ENCODE measurements at places on chromosomes 6 and 20. TPM values are rescaled to one million over a fixed set of nuclear protein-coding genes. Genes with fewer than 3 reads are reported as not detected.

The KIF6 gene
- under 0.01 TPM for total RNA-seq

The PYGB gene
- 81.4 TPM for total RNA-seq

The IL17F gene
- not detected for total RNA-seq

The TTBK1 gene
- total RNA-seq: under 0.01 TPM

The GSTA4 gene
- total RNA-seq: 35.8 TPM

The ADGRF1 gene
- total RNA-seq: not detected

DNA sequence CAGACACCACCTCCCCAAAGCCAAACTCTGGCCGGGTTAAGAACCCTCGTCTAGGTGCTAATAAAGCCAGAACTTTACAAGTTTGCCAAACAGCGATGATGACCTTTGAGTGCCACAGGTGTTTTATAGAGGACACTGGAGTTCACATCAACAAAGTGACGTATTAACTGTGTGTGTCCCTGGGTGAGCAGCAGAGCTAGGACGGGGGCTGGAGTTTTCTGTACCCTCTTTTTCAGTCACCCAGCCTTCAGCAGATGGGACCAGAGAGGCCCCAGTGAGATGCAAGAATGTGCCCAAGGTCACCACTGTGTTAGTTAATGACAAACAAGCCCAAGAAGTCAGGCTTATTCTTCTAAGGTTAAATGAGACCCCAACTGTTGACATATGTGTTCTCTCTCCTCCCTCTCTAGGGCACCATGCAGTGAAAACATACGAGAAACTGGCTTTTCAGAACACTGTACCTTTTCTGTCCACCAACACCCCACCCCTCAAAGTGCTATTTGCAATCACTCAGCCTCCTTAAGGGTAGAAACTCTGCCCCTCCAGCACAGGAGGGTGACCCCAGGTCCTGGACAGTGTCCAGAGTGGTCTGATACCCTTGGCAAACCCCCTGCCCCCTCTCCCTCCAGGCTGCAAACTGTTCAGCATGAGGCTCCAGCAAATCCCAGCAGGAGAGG lies 5.2 kb downstream of the SDC4 start:
- DNase-seq: no peak

GRCh38 chr20:51470907-51471411 lies 71.6 kb downstream of the NFATC2 start:
- DNase-seq: no peak

GRCh38 chr20:5504061-5504739 lies 187.4 kb upstream of the PROKR2 start:
- no peak for DNase-seq

- DNase-seq: no peak
Observed at GRCh38 chr20:63695424-63696305, 787 bp upstream of the TNFRSF6B start.

DNA sequence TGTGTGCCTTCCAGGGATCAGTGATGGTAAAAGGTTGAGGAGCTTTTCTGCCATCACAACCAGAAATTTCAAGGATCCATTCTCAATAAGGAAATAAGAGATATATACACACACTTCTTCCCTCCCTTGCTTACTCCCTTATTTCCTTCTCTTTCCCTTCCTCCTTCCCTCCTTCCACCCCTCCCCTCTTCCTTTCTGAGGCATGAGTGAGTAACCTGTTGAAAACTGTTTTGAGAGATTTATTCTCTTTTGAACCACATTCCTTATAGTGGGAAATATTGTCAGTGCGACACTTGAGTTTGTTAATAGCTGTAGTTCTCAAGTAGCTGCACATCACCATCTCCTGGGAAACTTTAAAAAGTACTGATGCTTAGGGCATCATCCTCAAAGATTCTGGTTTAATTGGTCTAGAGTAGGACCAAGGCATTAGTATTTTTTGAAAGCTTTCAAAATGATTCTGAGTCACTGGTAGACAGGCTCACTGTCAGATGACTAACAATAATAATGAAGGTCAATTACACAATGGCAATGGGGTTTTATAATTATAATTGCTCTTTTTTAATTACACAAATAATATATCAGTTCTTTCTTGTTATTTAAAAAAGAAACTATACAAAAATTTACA lies 109.9 kb downstream of the POPDC3 start:
- no peak for DNase-seq

GRCh38 chr20:48230216-48230615 lies 444.9 kb upstream of the SULF2 start:
- DNase-seq: no peak

GRCh38 chr6:85004361-85004995 lies 240.1 kb upstream of the TBX18 start:
- DNase-seq: no peak

DNA sequence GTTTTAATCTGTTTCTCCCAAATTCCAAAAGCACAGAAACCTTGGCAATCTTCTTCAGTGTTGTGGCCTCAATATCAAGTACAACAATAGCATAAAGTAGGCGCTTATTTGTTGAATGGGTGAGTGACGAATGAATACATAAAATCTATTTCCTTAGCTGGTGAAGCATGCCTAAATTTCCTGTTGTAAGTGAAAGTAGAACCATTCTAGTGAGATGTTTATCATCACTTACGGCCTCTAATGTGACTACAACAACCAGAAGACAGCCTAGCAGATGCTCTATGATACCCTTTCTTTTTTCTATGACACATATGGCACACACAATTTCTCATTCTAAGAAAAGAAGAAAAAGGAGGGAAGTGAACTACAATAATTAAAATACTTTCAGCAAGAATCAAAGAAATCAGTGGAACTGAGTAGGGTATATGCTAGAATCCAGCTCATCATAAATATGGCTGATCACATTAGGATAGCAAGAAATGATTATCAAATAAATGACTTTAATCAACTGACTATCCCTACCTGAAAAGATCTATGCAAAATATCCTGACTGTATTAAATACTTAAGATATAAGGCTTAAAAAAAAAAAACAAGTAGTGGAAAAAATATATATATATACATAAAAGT lies 67.4 kb downstream of the BTBD9 start:
- no peak for DNase-seq

DNA sequence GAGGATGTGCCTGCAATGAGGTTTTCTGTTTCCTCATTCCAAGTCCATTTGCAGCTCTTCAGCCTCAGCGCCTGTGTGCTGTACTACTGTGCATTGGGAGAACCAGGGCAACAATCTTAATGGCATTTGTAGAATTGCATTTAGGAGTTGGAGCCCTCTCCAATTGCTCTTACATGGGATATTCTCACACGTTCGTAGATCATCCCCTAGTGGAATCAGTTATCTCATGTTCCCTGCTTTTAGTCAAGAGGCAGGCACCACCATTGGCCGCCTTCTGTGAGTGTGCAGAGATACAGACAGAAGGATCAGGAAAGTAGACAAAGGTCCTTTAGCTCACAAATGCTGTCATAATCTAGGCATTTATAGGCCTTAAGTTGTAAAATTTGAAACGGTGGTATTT lies 84.2 kb upstream of the RGS17 start:
- no peak for DNase-seq

DNA sequence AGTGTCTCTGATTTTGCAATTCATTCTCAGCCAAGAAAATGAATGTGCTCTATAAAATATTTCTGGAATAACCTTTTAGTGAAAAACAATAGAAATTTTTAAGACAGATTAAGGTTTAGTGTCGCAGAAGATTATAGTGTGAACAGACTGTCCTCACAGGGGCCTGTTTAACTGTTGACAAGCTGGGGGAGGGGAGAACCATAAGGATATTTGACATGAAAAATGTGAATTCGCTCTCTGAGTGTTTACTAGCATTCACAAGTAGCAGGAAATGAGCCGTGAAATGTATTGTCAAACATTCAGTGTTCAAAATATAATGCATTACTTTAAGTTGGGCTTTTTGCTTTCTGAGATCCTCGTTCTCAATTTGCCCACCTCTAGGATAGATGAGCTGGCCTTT lies 134.8 kb upstream of the TSHZ2 start:
- no peak for DNase-seq

- DNase-seq: no peak
Observed at GRCh38 chr6:163892824-163893561, 478.5 kb downstream of the QKI start.

- DNase-seq: peak; percentile 88
Observed at GRCh38 chr6:132445201-132445951, 44.1 kb upstream of the MOXD1 start.

- peak; percentile 21 for DNase-seq
Observed at GRCh38 chr20:4171538-4172116, 156.3 kb upstream of the RNF24 start.

GRCh38 chr6:169648617-169649016 lies 53.2 kb downstream of the WDR27 start:
- DNase-seq: no peak

DNA sequence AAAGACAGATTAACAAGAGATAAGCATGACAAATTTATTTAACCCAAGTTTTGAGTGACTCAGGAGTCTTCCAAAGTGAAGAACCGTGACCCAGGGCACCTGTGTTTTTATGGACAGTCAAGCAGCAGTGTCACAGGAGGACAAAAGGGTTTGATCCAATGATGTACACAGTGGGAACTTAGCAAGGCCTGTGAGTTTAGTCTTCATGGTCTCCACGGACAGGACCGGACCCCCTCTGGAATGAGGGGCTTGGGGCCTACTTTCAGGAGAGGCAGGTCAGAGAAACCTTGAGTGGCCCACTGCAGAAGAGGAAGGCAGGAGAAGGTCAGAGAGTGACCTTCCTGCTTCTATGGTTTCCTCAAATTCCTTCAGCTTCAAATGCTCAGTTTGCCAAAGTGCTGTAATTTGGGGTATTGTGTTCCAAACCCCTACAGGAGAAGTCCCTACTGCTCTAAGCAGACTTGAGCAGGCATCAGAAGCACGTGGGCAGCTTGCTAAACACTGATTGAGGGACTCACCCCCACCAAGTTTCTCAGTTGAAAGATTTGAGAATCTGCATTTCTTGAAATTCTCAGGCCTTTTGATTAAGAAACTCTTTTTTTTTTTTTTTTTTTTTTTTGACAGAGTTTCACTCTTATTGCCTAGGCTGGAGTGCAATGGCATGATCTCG lies 26.4 kb upstream of the ZMYND8 start:
- DNase-seq: no peak
